Fibroblast of skin of right quadriceps (primary cell): ENCODE measurements at places on chromosomes 11 and 22.
A peak's percentile ranks its signal among the peaks of the same experiment; 100 is the strongest.

DNA sequence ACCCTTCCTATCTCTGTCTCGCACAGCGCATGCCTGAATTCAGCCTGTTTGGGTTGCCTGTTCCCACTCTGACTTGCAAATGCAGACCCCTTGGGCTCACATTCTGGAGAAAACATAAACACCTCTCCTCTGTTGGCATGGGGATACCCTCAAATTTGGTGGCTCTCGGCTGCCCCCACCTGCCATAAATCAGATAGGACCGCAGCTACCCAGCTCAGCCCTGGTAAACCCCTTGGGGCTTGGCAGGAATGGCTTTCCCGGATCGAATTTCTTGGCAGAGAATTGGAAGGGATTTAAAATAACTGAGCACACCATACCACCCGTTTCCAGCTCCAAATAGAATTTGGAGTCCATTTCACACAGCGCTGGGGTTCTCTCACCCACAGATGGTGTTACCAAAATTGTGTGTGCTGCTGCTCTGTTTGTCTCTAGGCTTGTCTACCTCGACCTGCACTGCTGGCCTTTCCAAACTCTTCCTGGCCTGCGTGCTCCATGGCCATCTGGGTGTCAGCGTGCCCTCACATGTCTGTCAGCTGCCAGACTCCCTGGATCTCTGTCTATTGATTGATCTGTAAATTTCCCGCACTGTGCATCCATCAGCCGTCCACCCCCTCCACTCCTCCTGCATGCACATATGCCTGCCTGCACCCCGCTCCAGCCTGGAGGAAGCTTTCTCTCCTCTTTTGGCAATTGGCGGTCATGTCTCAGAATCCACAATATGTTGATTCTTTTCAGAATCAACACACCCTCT is 134.0 kb downstream of the NTM start:
- peak; percentile 41 for DNase-seq

- DNase-seq, result peak; percentile 60
Measured at GRCh38 chr11:62108017-62108750, 15.6 kb upstream of the INCENP start.

DNA sequence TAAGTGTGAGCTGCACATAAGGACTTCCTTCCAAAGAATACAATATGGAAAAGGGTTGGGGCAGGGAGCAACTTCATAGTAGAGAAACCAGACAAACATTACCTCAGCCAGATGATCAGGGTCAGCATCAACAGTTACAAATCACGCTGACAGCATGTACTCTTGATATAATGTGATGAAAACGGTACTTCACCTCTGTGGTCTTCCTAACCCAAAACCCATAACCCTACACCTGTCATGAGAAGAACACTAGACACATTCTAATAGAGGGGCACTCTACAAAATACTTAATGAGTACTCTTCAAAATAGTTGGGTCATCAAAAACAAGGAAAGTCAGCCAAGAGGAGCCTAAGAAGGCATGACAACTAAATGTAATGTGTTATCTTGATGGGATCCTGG is 43.9 kb downstream of the RRAS2 start:
- no peak for DNase-seq

- DNase-seq, result no peak
Measured at GRCh38 chr22:25748704-25749103, 6.7 kb downstream of the MYO18B start.

- DNase-seq, result peak; percentile 53
Measured at GRCh38 chr22:44574057-44574639, 76.1 kb upstream of the RTL6 start.
